ENCODE measurements at places on chromosomes 6 and 20.

DNA sequence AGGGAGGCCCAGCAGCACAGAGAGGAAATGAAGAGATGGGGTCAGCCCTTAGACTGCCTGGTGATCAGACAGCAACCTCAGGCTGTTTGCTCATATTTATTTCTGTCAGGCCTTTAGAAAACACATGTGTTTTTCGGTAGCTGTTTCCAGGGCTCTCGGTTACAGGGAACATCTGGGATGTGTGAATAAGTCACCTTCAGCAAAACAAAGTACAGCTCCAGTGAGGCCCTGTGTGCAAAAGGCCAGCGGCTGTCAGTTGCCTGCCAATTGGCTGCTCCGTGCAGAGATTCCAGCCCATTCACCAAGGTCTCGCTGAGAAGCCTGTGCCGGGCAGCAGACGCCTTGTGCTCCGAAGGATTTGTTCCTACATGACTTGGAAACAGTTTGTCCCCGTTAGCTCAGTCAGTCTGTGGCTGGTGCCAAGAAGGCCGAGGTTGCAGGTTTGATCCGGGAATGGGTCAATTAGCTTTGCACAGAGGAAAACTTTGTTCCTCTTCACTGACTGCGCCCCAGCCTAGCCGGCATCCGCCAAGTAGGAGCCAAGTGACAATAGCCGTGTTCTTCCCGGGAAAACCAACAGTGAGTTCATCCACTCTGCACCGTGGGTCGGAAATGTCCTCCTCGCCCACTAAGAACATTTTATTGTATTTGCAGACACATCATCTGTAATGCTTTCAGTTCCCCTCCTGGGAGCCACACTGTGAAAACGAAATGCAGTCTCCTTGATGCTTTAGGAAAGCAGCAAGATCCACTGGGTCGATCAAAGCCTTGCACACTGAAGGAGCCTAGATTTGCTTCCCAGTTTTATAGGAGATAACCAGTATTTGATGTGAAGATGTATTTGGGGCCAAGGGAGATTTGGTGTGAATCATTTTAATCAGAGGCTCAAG, 315.4 kb upstream of the CDYL start:
- peak; percentile 31 for DNase-seq

GRCh38 chr6:33018904-33019303, 9.5 kb upstream of the HLA-DOA start:
- DNase-seq = peak; percentile 24

- no peak for DNase-seq
These were observed 5.1 kb downstream of the RREB1 start for GRCh38 chr6:7112741-7113313.

- DNase-seq = peak; percentile 28
These were observed 62.9 kb downstream of the SUN5 start for GRCh38 chr20:32941155-32941885.

DNA sequence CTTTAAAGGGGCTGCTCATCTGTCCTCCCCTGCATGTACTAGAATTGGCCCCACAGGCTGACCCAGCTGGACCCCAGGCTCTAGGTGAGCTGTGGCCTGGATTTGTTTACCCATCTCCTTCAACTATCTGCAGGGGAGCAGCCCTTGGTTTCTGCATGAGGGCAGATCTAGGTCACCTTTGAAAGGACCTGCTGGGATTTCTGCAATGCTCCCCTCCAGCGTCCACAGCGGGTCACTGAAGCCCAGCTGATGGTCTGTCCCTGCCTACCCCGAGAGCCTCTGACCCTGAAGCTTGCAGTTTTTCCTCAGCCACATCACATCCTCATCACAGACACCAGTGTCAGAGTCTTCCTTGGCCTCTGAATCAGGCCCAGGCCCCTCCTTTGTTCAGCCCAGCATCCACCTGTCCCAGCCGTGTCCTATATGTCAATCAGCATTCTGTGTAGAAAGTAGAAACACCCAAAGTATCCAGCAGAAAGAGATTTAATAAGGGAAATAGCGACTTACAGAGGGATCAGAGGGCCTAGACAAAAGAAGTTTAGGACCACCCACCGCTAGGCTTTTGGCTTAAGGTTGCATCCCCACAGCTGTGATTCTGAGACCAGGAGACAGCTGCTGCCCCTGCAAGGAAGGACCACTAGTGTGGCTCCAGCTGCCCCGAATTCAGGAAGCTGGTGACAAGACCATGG, 243.1 kb downstream of the LRFN2 start:
- no peak for DNase-seq

DNA sequence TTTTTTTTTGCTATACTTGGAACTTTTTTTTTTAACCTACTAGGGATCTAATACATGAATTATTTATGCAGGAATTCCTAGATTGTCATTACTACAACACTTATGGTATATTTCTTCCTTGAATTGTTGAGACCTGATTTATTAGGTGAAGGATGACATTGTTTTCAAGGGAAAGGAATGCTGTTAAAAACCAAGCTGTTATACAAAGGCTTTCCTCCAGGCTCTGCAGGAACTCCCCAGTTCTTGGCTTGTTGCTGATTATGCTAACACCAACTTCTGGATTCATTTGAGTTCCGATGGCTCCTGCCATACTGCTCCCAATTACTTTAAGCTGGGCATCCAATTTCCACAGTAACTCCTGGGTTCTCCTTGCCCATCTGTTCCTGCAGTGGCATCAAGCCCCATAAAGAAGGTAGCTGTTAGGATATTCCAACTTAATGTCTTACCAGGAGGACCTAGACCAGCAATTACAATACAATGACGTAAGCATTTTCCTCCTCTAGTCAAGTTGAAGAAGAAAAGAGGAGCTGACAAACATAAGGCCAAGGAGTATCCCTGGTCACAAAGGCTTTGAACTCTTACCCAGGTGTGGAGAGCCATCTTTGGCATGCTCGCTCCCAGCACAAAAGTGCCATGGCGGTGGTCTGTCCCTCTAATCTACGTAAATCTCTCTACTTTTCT, 215.9 kb upstream of the AGPAT4 start:
- peak; percentile 9 for DNase-seq

DNA sequence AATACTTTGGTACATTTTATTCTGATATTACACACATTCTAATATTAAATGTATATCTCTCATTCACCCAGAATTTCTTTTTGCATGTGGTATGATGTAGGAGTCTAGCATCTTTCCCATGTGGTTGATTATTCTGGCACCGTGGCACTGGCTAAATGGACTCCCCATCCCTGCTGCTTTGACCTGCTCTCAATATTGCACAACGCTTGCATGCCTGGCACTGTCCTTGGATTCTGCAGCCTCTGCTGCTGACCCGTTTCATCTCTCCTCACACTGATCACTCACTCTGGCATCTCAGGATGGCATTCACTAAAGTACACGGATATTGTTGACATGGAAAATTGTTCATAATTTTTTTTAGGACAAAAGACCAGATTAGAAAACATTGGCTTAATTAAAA, 11.5 kb upstream of the DACT2 start:
- DNase-seq = no peak

GRCh38 chr6:68008445-68008844, 626.6 kb upstream of the ADGRB3 start:
- DNase-seq = peak; percentile 2

GRCh38 chr6:112337209-112337638, 9.9 kb upstream of the RFPL4B start:
- DNase-seq = peak; percentile 88

DNA sequence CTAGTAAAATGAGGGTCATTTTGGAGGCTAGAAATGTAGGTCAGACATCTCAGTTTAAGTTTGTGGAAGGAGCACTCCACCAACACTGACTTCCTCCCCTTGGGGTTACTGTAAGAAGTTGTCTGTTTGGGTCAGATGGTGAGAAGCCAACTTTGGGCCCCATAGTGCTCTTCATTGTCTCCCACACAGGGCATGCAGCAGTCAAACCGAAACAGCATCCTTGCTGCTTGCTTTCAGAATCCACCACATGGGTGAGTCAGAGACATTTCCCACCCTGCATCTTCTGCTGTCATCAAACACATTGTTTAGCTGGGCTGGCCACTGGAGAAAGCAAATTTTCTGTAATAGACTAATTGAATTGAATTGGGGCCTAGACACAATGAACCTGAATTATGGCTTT, 16.8 kb downstream of the IL17F start:
- no peak for DNase-seq

DNA sequence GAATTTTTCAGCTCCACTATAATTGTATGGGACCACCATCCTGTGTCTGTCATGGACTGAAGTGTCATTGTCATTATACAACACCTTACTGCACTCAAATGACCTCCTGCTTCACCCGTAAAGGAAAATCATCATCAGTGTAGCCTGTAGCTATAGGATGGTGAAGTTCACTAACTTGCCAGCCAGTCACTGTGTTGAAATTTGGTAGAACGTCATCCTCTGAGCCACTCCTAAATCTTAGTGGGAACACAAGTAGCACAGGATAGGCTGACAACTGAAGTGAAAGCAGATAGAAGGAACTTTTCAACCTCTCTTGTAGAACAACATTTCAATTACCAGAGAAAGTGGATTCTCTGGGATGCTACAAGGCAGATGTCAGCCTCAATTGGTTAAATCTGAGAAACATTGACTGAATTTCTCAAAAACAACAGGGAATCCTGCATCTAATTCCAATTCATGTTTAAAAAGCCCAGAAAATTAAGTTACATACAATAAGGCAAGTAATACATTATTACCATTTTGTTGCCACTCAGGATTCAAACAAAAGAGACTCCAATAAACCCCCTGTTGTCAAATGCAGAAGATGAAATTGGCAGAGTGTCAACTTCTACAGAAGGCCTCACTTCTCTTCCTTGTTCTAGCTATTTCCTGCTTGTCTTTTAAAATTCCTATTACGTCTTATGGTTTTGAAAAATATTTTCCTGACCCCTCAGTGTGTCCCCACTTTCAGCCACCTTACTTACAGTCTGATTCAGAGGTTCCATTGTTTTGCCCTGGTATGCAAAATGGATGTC, 647.9 kb upstream of the AGPAT4 start:
- DNase-seq = no peak
